ENCODE measurements at places on chromosomes 1 and 21.

DNA sequence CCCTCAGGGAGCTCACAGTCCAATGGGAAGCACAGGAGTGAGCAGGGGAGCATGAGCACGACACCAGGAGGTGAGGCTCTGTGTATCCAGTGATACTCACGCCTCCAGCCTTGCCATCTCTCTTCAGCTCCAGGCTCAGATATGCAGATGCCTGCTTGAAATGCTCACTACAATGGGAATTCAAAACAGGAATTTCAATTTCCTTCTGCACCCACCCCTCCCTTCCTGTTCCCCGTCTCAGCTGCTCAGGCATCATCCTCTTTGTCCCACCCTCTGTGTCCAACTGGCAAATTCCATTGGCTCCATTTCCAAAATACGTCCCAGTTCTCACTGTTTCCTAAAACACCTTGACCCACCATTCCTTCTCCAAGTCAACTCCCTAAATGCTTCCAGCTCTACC is 58.9 kb downstream of the FBXO2 start:
- no peak for DNase-seq

GRCh38 chr1:218297867-218298266 is 12.8 kb downstream of the RRP15 start:
- no peak for DNase-seq

- DNase-seq, result no peak
Observed at GRCh38 chr1:204870160-204870912, at the start of gene NFASC. Gene NFASC (plus strand): TSS chr1:204870862. CDS start chr1:204944316, 73,454 bp downstream.

DNA sequence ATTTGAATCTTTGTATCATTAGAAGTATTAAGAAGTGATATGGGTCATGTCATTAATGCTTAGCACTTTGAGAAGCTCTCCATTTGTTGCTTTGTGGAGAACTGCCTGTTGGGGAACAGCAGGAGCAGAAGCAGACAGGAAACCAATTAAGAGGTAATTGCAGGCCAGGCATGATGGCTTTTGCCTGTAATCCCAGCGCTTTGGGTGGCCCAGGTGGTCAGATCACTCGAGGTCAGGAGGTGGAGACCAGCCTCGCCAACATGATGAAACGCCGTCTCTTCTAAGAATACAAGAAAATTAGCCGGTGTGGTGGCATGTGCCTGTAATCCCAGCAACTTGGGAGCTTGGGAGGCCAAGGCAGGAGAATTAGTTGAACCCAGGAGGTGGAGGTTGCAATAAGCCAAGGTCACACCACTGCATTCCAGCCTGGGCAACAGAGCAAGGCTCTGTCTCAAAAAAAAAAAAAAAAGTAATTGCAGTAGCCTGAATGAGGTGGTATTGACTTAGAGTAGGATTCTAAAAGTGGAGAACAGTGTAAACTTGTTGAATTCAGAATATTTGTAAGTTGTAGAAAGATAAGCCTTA is 57.8 kb upstream of the FASLG start:
- DNase-seq, result no peak

- DNase-seq, result no peak
Observed at GRCh38 chr1:72227667-72228066, 54.7 kb downstream of the NEGR1 start.

DNA sequence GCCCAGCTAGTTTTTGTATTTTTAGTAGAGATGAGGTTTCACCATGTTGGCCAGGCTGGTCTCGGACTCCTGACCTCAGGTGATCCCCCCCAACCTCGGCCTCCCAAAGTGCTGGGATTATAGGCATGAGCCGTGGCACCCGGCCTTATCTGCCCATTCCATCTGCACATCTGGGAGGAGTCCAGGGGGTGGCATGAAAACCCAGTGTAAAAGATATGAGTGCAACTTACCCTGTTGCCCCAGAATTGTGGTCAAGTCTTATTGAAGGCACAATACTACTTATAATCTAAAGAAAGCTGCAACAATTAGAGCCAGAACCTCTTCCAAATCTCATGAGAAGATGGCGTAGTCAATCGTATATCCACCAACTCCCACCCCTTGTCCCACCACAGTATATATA is 18.4 kb downstream of the CTXND2 start:
- DNase-seq, result no peak

DNA sequence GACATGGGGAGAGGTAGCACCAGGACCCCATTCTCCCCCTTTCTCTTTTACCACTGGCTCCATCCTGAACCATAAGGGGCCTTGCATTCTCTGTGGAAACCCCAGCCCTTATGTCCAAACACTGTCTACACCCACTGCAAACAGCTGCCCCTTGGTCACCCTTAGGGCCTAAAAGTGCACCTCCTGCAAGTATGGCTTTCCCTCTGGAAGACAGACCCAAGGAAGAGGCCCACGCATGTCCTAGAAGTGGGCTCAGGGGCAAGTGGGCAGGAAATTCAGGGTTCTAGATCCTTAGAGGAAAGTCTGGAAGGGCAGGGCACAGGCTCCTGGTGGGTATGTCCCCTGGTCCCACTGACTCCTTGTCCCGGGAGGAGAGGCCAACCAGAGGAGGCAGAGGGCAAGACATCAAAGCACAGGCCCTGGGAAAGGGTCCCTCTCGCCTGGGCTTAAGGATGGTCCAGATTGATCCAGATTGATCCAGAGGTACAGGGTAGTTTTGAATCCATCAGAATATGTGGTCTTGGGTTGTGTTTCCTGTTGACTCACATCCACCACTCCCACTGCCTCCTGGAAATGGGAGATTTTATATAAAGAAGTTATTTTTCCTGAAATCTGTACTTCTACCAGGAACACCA is 150.9 kb downstream of the GRIK3 start:
- DNase-seq, result no peak

GRCh38 chr1:39965044-39965443 is 10.1 kb downstream of the MFSD2A start:
- DNase-seq, result no peak

GRCh38 chr1:204207136-204207616 is 6.6 kb downstream of the GOLT1A start:
- DNase-seq, result peak; percentile 32

GRCh38 chr1:224592636-224593582 is 23.2 kb upstream of the CNIH3 start:
- DNase-seq, result no peak

DNA sequence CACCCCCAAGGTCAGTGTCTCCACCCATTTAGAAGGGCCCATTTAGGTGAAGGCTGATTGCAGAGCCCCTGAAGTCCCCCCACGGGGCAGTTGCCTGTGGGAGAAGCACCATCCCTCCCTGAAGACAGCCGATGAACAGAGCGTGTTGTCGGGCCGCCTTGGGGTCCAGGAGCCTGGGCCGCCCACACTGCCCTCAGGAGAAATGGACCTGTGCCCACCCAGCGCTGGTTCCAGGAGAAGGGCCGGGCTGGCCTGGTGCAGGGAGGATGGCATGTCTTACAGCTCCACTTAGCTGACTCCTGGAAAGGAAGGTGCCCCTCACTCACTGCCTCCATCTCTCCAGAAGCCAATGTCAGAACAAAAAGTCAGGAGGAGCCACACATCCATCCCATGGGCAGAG is 252.7 kb upstream of the VAMP3 start:
- DNase-seq, result no peak

DNA sequence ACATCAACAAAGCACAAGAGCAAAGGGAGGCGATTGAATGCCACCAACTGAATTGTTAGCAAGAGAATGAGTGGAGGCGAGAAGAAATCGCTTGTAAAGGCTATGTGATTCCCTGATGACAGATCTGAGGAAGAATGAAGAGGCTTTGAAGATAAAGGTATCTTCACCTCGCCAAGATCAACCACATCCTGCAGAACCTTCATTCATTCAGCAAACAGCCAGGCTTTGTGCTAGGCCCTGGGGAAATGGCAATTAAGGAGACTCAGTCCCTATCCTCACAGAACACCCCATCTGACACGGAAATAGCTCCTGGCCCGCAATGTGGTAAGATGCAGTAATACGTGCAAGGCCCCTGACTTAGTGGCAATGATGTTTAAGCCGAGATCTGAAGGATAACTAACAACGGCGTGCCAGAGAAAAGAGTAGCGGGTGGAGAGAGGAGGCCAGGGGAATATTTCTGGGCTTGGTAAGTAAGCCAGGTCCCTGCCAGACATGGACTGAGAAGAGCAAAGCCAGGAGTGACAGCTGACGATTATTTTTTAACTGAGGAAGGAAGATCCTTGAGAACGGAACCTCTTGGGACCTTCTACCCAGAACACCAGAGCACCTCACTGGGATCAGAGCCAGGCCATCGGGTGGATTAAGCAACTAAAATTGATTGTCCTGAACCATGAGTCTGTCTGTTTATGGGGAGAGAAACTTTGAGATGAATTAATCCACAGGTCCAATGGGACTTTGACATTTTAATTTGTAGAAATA is 4.6 kb upstream of the VSIG8 start:
- no peak for DNase-seq

DNA sequence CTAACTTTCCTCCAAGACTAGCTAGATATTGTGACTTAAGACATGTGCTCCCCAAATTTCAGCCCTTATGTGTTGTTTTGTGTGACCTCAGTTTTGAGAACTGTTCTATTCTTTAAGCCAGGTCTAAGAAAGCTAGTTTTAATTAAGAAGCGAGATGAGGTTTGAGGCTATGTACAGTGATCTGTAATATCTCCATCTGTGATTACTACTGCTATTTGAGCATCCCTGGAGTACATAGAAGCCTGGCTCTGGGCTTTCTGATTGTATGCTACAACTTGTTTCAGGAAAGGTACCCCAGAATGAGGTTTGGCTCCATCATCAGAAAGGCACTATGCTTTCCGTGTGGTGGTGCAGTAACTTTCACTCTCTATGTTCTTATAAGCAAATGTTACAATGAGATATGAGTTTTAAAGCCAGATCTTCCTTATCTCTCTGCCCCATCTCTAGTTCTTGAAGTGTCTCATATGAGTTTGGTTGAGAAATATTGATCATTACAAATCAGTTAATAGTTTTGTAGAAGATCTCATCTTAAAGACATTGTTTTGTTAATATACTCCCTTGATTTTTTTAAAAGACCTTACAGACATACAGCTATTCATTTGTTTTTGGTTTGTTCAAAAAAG is 605 bp downstream of the RGS4 start:
- no peak for DNase-seq

DNA sequence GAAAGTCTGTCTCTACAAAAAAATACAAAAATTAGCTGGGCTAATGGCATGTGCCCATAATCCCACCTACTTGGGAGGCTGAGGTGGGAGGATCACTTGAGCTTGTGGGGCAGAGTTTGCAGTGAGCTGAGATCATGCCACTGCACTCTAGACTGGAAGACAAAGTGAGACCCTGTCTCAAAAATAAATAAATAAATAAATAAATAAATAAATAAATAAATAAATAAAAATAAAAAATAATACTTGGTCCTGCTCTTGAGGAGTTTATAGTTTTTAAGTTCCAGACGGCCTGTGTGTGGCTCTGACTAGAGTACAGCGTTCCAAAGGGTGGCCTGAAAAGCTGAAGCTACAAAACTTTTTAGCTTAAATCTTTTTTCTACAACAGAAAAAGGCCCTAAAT is 35.1 kb downstream of the PCSK9 start:
- no peak for DNase-seq

- no peak for DNase-seq
Observed at GRCh38 chr1:176831150-176831549, 333.4 kb downstream of the ASTN1 start.

- DNase-seq, result no peak
Observed at GRCh38 chr1:147478521-147478920, 62.8 kb upstream of the BCL9 start.

DNA sequence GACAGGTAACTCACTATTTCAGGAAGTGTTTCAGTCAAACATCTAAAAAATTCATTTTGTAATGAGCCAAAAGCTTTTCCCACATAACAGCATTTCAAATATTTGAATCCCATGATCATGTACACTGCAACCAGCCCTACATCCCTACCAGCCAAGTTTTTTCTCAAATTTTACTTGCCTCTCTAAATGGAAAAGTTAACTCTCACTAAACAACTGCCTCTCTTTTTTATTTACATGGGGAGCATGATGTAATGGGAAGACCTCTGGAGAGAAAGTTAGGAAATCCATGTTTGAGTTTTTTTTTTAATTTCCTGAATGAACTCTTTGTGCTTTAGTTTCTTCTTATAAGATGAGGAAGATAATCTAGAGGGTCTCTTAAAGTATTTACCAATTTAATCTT is 70.5 kb downstream of the TTLL7 start:
- no peak for DNase-seq

GRCh38 chr1:234302354-234302962 is 70.8 kb upstream of the COA6 start:
- DNase-seq, result no peak

DNA sequence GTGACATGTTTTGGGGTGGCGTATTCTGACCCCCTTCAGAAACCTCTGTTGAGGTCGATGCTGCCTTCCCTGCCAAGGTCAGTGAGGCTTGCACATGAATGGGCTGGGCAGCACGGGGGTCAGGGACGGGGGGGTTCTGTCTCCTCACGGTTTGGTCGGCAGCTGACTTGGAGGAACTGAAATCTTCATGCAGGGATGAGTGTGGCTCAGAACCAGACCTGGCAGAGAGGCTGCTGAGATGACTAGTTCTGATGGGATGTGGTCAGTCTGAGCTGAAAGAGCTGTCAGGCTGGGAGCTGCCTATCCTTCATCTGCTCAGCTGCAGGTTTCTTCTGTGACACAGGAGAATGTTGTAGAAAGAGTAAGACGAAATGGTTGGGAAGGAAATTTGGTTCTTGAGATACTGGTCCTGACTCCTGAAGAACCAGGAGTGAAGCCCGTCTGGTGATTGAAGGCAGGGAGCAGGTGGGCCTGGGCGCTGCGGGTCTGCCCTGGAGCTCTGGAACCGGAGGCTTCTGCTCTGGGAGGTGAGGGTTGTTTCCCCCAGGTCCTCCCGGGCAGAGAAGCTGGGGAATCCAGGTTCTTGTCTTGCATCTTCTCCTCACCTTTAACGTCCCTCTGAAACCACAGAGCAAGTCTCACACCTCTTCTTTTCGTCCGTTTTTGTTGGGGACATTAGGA is 3.3 kb downstream of the SLX9 start:
- no peak for DNase-seq

DNA sequence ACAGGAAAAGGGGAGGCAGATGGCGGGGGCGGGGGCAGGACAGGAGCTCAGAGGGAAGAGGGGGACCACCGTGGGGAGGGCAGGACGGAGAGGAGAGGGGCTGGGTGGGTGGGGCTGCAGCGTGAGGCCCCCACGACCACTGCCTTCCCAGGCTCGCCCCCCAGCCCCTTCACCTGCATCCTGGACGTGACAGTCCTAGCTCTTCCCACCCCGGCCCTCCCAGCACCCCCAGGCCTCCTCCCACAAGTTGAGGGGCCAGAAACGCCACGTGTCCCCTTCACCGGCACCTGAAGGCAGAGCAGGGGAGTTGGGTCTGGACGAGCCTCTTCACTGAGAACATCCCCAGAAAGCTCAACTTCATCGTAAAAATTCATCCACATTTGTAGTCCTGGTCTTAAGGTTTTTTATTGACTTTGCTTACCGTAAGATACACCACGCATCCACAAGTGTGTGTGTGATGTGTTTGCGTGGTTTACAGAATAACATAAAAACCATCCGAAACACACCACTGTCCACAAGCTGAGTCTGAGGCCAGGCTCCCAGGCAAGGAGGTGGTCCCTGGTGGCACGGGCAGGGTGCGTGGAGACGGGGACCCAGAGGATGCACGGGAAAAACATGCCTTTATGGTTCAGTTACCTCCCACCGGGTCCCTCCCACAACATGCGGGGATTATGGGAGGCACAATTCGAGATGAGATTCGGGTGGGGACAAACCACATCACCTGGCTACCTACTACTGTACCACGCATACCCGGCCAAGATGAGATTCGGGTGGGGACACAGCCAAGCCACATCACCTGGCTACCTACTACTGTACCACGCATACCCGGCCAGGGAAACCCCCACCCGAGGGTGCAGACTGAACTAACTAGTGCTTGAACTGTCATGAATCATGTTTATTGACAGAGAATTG is 13.9 kb upstream of the COL18A1 start:
- no peak for DNase-seq

GRCh38 chr1:158249646-158250045 is 4.6 kb upstream of the CD1A start:
- DNase-seq, result no peak
